ENCODE measurements at places on chromosomes 3 and 15. TPM values are rescaled to one million over a fixed set of nuclear protein-coding genes. Genes with fewer than 3 reads are reported as not detected.

DNA sequence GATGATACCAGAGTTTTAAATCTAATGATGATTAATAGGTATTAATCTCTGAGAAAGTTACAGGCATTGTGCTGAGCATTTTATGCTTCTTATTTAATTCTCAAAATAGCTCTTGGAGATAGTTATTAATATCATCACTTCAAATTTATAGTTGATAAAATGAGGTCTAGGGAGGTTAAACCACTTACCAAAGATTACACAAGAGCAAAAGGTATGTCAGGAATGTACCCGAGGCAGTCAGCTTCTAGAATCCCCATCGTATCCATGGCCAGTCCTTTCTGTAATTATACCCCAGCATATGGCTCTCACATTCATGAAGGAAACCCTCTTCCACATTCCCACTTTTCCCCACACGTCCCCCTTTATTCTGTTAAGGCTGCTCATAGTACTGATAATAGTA is 421.3 kb downstream of the PYDC2 start:
- no peak for DNase-seq

DNA sequence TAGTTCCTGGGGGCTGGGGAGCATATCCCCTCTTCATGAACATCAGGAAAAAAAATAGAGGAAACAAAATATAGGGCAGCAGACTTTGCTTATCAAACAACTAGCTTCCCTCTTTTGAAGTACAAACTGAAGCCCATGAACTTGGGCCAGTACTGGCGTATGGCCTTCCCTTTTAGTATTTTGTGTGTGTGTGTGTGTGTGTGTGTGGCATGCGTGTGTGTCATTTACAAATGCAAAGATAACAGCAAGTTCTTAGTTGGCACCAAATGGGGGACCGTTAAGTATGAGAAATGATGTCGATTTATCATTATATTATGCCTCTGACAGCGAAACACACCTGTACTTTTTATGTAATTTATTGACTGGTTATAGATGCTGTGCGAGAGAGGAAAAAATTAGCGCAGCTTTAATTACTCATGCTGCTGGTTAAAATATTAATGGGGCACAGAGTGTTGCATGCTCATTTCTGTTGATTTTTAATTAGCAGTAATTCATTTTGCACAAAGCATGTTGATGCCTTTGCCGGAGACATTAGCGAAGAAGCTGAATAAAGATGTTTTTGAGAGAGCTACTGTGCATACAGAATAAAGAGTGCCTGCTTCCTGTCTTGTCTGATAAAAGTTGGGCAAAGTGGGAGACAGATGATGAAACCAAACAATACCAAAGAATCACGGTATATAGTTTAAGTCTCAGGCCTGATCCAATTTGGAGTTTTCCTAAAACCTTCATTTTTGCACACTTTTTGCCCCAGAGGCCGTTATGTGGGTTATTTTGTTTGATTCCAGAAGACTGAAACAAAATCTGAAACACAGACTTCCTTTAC is 297.1 kb downstream of the SATB1 start:
- no peak for DNase-seq

- no peak for DNase-seq
These were observed 35.9 kb upstream of the TRAK1 start for GRCh38 chr3:42055291-42055690.

DNA sequence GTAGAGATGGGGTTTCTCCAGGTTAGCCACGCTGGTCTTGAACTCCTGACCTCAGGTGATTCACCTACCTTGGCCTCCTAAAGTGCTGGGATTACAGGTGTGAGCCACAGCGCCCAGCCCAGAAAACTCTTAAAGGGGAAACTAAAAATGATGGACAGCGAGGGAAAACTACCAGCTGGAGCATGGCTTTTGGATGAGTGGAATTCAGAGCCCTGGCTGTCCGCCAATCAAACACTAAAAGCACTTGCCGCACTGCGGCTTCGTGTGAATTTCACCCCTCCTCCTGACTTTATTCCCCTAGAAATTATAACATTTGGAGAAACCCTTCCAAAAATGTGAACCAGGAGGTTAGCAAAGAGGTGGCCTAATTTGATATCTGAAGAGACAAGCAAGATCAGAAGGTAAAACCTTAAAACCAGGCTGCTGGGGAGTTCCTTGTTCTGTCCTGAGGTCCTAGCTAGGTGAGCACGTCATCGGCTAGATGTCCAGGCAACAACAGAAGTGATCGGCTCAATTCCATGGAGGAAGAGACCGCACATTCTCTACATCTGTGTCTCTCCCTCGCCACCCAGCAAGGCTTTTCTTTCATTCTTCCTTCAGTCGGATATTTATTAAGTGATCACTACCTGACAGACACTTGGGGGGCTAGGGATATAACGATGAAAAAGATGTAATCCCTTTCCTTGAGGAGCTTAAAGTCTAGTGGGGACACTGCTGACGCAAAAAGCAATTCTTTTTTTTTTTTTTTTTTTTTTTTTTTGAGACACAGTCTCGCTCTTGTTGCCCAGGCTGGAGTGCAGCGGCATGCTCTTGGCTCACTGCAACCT is 1.7 kb downstream of the TM4SF19 start:
- no peak for DNase-seq

GRCh38 chr3:10320320-10320677 is 613 bp downstream of the SEC13 start:
- no peak for DNase-seq

GRCh38 chr3:111923095-111923771 is 55.6 kb upstream of the ABHD10 start:
- no peak for DNase-seq

DNA sequence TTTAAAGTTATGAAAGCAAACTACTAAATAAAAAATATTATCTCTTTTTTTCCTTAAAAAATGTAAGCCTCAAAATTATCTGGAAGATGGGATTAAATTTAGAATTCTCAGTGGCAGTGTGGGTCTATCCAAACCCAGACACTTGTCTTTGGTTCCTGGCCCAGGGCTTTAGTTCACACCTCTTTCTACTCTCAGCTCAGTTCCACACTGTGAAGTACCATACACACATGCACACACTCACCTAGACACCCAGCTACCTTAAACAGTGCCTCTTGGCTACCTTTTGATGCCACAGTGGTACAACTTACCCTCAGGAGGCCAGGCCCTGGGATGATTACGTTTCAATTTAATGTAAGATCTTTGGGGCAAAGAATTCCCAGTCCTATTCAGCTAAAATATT is 51.0 kb upstream of the TSC22D2 start:
- no peak for DNase-seq

The SLC24A5 gene
- not detected for total RNA-seq

The ZBTB11 gene
- 33.6 TPM for total RNA-seq

The ITIH3 gene
- total RNA-seq = not detected

The GRM2 gene
- total RNA-seq = 1.1 TPM

Data from activated CD8-positive, alpha-beta T cell treated with anti-CD3 and anti-CD28 coated beads, Interleukin-2, amount 10 ng/mL, durations not matched to agents 7 days and 5 days (primary cell).